ENCODE measurements at places on chromosomes 11 and 22.

- no peak for DNase-seq
Measured at GRCh38 chr11:14179116-14179820, 179.7 kb downstream of the RRAS2 start.

- DNase-seq: no peak
Measured at GRCh38 chr22:32466496-32466895, 2.2 kb upstream of the BPIFC start.

- no peak for DNase-seq
Measured at GRCh38 chr11:6431861-6432260, 8.9 kb downstream of the HPX start.

GRCh38 chr22:36583546-36583945 is 54.6 kb upstream of the EIF3D start:
- DNase-seq: no peak

DNA sequence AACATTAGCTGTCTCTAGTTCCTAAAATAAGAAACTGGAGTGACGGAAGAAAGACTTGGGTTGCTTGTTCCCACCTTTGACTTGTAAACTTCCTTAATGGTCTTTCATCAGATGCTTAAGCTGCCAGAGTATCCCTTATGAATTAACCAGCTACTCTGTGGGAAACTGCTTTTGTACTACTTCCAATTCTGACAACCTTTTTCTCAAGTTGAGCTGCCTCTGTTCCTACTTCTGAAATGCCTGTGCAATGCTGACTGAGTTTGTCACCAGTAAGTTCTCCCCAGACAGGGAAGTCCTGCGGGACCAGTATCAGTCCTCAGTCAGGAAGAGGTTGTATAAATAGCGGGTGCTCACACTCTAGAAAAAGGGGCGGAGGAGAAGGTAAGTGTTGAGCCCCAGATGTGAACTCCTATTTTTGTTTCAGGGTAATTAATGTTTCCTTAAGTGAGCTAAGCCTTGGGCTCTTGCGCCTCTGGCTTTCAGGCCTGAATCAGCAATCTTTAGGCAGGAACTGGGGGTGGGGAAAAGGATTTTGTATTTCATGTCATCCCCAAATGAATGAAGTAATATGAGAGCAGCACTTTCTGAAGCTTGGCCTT is 67.2 kb downstream of the CECR2 start:
- DNase-seq: no peak

- no peak for DNase-seq
Measured at GRCh38 chr11:133872160-133872559, 26.8 kb upstream of the SPATA19 start.

- DNase-seq: no peak
Measured at GRCh38 chr11:96116376-96116775, 192.5 kb upstream of the MTMR2 start.

DNA sequence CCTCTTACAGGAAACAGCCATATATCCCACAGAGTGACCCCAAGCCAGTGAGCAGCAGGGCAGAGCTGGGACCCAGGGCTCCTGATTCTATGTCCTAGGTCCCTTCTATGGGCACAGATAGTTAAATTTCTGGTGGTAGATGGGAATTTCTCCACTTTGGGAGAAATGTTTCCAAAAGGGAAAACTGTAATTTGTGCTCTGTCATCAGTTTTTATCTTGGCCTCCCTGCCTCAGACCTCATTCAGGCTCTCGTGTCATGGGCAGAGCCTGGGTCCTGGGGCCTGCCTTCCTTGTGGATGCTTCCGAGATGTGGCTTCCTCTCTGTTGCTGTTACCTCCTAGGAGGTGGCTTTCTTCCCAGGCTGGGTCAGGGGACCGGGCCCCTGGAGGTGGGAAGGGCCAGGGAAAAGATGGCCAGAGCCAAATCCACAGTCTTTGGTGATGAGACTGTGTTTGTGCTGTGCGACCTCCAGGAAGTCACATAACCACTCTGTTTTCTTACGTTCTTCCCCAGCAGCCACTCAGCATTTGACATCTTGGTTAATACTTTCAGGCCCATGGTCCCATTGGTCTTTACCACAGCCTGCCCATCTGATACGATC is 8.6 kb downstream of the LRRC32 start:
- DNase-seq: no peak

DNA sequence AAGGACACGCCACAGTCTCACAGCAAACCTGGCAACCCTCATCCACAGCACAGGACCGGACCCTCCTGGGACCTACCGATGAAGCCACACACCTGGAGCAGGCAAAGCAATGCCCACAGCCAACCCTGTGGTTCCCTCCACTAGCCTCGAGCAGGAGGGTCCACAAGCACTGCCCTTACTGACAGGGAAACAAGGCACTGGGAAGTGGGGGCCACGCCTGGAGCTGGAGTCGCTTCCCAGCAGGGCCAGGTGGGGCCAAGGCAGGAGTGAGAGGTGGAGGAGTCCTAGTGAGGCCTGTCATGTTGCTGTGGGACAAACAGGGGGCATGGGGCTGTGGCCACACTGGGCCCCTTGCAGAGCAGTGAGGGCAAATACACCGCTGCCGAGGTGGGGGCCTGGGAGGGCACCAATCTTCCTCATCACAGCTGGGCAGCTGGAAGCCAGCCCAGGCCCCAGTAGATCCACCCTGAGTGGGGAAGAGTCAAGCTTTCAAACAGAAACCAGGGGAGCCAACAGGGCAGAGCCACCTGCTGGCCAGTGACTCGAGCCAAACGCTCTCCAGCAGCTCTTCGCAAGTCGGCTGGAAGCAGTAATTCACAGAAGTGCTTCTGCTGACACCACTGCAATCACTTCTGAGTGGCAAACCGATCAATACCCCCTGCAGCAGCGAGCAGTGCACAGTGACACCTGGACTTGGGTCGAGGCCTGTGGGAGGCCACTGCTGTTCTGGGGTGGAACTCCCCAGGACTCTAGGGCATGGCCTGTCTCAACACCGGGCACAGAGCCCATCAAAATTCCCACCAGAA is 13.7 kb downstream of the SULT4A1 start:
- no peak for DNase-seq

- DNase-seq: no peak
Measured at GRCh38 chr11:102950622-102951081, 4.9 kb downstream of the MMP13 start.

GRCh38 chr22:27386186-27386585 is 415.4 kb downstream of the MN1 start:
- DNase-seq: no peak

DNA sequence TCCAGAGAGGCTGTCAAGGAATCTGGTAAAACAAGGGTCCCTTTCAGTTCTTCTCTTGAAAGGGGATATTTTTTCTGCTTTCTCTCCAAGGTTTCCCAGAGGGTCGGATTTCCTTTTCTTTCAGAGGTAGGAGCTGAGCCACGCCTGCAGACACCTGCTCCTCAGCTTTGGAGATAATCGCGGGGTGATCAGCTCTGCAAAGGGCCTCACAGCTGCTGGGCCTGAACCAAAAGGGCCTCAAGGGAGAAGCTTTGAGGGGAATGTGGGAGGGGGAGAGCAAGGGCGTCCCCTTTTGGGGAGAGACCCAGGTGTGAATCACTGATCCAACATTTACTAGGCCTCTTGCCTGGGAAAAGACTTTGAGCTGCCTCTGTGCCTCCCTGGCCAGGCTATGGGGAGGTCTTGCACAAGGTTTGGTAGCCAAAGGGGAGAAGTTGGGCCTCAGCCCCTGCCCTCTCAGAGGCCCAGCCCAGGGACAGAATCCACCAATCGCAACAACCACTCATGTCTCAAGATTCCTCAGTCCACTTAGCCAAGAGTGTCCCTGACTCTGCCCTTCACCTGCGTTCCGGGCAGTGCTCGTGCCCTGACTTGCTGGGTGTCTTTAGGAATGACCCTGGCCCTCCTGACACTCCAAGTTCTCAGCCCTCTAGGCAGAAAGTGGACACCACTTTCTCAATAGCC is 14.0 kb upstream of the TP53I11 start:
- no peak for DNase-seq

- DNase-seq: peak; percentile 38
Measured at GRCh38 chr11:67054836-67055523, 1.7 kb upstream of the RHOD start.

GRCh38 chr11:38796281-38796680 is 2198.2 kb upstream of the RAG2 start:
- no peak for DNase-seq

- DNase-seq: no peak
Measured at GRCh38 chr11:134468796-134469195, 56.8 kb upstream of the B3GAT1 start.

- DNase-seq: no peak
Measured at GRCh38 chr11:93005239-93005638, 35.8 kb downstream of the MTNR1B start.

GRCh38 chr11:59247531-59248227 is 35.0 kb upstream of the MPEG1 start:
- no peak for DNase-seq

- no peak for DNase-seq
Measured at GRCh38 chr11:17366495-17366894, 14.9 kb downstream of the NCR3LG1 start.

GRCh38 chr22:27804470-27805297 is 3.1 kb upstream of the MN1 start:
- DNase-seq: peak; percentile 31

GRCh38 chr11:132681971-132682370 is 850.3 kb downstream of the OPCML start:
- DNase-seq: no peak

- DNase-seq: no peak
Measured at GRCh38 chr22:39434243-39434653, 22.6 kb upstream of the MGAT3 start.

DNA sequence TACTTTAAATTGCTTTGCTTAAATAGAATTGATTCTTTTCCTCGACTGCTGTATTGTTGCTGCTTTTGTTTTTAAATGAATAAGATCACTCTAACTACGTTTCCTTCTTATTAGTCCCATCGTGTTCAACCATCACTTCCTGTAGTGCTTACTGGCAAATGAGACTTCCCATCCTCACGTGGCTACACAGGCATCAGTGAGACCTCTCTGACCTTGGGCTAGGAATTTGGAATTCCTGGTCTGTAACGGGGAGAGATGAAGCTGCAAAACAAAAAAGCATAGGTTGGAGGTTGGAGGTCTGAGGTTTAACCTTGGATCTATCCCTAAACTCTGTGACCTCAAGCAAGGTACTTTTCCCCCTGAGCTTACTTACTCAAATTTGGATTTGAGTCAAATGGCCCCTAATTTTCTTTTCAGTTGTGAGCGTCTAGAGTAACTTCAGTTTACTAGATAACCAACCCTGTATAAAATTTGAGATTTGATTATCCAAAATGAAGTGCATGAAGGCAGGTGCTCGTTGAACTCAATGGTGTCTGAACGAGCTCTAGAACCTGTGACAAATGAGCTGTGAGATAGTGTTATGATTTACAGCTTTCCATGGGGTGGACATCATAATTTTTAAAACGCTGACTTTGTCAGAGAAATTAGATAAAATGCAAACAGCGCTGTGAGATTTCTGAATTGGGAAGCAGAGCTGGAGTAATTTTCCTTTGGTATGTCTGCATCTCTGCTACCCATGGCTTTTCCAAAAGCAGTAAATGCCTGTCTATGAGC is 151.2 kb downstream of the DBX1 start:
- no peak for DNase-seq

DNA sequence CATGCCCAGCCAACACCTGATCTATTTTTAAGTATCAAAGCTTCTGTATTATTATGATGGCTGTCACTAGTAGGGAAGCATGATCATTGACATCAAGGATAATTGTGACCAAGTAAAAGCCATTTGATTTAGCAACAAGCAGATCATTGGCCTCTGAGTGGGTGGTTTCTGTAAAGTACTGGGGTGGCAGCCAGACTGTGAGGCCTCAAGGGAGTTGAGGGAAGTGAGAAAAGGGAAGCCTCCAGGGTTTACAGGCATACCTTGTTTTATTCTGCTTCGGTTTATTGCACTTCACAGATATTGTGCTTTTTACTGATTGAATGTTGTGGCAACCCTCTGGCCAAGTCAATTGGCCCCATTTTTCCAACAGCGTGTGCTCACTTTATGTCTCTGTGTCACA is 60.1 kb downstream of the PRR5L start:
- no peak for DNase-seq

DNA sequence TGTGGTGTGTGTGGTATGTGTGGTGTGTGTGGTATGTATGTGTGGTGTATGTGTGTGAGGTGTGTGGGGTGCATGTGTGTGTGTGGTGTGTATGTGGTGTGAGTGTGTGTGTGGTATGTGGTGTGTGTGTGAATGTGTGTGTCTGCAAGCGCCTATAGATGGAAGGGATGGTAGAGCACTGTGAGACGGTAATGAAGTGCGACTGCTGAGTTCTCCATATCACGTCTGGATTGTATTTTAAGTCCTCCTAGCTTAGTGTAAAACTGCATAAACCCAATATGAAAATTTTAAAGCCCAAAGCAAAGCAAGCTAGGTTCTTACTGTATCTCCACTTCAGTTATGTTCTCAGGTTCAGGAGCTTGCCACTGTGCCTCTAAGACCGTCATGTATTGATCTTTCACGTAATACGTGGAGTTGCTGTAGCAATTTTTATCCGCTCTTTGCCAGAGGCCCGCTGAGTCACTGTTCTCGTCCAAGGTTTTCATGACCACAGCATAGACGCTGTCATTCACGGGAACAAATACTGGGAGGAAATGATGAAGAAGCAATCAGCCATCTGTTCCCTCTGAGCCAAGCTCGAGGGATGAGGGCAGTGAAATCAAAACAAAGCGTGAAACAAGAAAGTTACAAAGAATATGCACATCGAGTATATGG is 5.5 kb downstream of the PLET1 start:
- DNase-seq: no peak

Data from activated T-cell treated with anti-CD3 and anti-CD28 coated beads for 48 hours (primary cell).